ENCODE measurements at places on chromosomes 4 and X. TPM values are rescaled to one million over a fixed set of nuclear protein-coding genes. Genes with fewer than 3 reads are reported as not detected.

Gene SPARCL1
- total RNA-seq = 368 TPM

Gene TMEM271
- not detected for total RNA-seq

Gene EXOC1L
- not detected for total RNA-seq

Gene TSPAN6
- total RNA-seq = 49.5 TPM

Gene P2RY10
- total RNA-seq = 0.98 TPM

DNA sequence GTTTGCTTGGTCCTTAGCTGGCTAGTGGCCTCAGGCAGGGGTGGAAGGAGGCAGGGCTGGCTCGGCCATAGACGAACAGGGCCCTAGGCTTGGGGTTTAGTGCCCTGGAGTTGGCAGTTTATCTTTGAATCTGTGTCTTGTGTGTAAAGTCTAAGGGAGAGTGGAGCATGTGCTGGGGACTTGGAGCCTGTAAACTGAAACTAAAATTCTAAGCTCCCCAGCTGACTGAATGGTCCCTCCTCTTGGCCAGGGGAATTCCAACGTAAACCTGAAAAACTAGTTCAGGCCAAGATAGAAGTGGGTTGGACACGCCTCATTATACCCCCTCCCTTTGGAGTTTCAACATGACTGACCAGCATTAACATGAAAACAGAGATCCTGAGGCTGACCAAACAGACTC is 46.1 kb upstream of the GPR78 start:
- H3K27ac ChIP-seq = peak overlapping the region; percentile 88
- H3K4me3 ChIP-seq = peak overlapping the region; percentile 46
- no peaks in the 10 kb centered on the region for H3K36me3 ChIP-seq
- DNase-seq = no peak

DNA sequence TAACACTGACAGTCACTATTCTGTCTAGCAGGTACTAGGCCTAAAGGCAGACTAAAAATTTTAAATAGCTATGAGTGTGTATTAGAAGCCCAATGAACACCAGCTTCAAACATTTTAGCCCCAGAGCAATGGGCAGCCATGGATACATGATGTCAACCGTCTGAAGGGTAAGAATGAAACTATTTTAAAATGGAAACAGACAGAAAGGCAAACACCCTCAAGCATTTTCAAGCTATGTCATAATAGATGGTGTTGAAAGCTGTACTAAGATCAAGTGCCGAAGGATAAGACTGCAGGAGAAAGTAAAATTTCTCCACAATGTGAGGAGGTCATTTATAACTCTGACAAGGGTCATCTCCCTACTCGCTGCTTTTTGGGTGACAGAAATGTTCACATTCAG is 225.0 kb downstream of the COL25A1 start:
- H3K4me3 ChIP-seq = no peak overlapping the region
- H3K27ac ChIP-seq = no peak overlapping the region
- H3K27me3 ChIP-seq = no peaks in the 10 kb centered on the region
- no peak for DNase-seq

GRCh38 chr4:173434231-173434630 is 35.3 kb upstream of the SCRG1 start:
- no peak overlapping the region for H3K4me3 ChIP-seq
- no peak for DNase-seq
- H3K27ac ChIP-seq = no peak overlapping the region
- no peaks in the 10 kb centered on the region for H3K27me3 ChIP-seq

GRCh38 chrX:47746446-47746845 is 87.5 kb upstream of the UXT start:
- no peaks in the 10 kb centered on the region for H3K27me3 ChIP-seq
- H3K27ac ChIP-seq = no peak overlapping the region
- no peaks in the 10 kb centered on the region for H3K4me1 ChIP-seq
- no peak overlapping the region for H3K4me3 ChIP-seq
- no peaks in the 10 kb centered on the region for H3K36me3 ChIP-seq

- no peaks in the 10 kb centered on the region for H3K36me3 ChIP-seq
- no peaks in the 10 kb centered on the region for H3K27me3 ChIP-seq
- H3K4me1 ChIP-seq = no peaks in the 10 kb centered on the region
- no peak overlapping the region for H3K27ac ChIP-seq
Observed at GRCh38 chr4:17941731-17942130, 79.8 kb downstream of the LCORL start.

All from breast epithelium (tissue), 4 donors.